ENCODE measurements at places on chromosomes 6 and 20. TPM values are rescaled to one million over a fixed set of nuclear protein-coding genes. Genes with fewer than 3 reads are reported as not detected.

TTK gene
- not detected for total RNA-seq

VNN1 gene
- 1.3 TPM for total RNA-seq

ESR1 gene
- total RNA-seq, result 4.9 TPM

ATXN1 gene
- 59.8 TPM for total RNA-seq

PAX1 gene
- total RNA-seq, result not detected

SRMS gene
- total RNA-seq, result not detected

PPP1R3G gene
- total RNA-seq, result 7.3 TPM

GRCh38 chr6:52588087-52588709 is 11.3 kb upstream of the TRAM2 start:
- DNase-seq, result no peak

DNA sequence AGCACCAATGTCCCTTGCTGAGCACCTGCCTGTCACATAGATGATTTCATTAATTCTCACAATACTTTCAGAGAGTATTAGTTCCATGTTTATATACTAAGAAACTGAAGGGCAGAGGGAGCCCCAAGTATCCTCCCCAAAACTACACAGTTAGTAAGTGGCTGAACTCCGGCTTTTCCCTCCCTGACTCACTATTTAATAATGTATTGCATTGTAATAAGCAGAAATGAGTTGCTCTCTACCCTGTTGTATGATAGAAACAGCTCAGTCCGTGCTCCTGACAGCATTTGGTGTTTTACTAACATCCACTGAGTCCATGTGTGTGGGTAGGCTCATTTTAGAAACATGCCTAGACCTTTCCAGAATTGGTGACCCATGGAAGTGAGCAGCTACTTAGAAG is 76.8 kb downstream of the OLIG3 start:
- no peak for DNase-seq

- DNase-seq, result no peak
Measured at GRCh38 chr20:43911066-43911465, 3.6 kb upstream of the TOX2 start.

DNA sequence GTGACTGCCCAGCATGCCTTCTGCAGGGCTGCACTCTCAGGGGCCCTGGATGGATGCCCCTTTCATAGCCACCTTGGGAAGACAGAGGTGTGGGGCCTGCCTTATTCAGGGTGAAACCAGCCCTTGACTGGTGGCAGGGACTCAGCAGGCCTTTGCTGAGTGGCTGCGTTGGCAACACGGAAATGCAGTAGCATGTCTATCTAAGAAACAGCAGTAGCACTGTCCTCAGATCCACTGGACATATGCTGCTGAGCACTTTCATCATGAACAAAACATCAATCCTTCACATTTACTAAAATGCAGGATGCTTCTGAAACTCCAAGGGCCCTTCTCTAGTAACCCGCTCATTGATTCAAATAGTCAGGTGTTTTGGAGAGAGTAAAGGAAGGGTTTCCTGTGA is 4.9 kb upstream of the TBXT start:
- DNase-seq, result no peak

DNA sequence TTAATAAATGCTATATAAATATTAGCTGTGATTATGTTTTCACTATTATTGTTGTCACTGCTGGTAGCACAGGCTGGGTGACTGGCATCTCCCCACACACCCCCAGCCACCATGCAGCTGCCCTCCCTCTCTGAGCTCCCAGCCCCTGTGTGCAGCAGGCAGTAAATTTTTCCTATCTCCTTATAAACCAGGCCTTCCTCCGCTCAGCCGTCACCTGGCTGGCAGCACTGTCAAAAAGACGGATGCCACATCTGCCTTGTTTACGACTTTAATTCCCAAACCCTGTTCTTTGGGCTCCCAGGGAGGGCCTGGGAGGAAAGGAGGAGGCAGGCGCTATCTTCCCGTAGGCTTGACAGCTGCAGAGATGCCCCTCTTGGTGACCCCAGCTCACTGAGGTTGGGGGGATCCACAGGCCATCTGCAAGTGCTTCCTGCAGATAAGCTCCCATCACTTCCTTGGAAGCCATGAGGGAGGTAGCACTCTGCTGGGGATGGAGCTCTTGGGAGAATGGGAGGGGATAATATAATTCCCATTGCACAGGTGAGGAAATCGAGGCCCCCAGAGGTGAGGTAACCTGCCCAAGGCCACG is 94.5 kb downstream of the GRM4 start:
- DNase-seq, result no peak

DNA sequence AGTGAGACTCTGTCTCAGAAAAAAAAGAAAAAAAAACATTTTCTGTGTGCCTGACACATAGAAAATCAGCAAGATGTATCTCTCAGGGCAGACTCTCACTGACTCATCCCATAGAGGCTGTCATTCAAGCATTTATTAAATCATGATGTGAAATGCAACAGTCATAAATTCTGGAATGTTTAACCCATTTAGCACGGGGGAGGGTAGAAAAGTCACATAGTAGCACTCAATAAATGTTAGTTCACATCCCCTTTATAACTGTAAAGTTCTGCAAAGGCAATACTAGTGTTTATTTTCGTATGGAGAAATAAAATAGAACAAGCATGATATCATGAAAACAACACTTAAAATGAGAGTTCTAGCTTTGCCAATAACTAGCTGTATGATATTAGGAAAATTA is 15.5 kb upstream of the CARMIL1 start:
- DNase-seq, result no peak

DNA sequence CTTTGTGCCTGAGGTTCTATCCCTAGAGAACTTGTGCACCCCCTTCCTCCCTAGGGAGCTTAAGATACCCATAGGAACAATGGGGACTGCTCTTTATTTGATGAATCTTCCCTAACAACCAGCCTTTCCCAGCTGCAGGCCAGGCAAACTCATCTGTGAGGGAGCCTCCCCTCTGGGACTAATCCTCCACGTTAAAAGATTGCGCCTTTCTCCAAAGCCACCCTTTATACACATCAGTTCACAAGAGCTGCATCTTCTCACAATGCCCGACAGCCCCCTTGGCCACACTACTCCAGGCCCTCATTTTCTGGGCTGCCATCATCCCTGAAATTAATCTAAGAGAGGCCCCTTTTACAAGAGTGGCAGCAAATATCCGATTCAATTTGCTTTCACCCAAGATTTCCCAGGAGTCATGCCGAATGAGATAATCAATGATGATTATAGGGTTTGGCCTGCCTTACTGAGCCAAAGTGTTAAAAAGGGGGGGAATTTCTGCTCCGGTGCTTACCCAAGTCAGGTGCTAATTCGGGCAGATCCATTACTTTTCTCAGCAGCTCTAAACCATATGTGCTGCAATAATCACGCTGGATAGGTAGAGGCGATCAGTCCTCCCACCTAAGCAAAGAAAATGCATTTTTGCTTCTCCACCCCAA is 336.5 kb downstream of the KIF16B start:
- DNase-seq, result no peak

DNA sequence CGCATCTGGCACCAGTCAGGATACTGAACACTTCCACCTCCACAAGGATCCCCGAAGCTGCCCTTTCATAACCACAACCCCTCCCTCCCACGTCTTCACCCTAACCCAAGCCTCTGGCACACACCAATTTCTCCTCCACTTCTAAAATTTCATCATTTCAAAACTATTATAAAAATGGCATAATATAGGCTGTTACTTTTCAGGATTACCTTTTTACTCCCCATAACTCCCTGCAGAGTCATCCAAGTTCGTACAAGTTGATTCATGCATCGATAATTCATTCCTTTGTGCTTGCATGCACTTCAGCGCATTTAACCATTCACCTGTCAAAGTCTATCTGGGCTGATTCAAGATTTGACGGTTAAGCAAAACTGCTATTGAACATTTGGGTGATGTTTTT is 30.6 kb upstream of the LY86 start:
- DNase-seq, result no peak

- DNase-seq, result no peak
Measured at GRCh38 chr6:395432-396125, 4.0 kb downstream of the IRF4 start.

- no peak for DNase-seq
Measured at GRCh38 chr20:38222923-38223742, 37.4 kb downstream of the KIAA1755 start.

- no peak for DNase-seq
Measured at GRCh38 chr6:118467181-118467580, 80.9 kb upstream of the PLN start.

DNA sequence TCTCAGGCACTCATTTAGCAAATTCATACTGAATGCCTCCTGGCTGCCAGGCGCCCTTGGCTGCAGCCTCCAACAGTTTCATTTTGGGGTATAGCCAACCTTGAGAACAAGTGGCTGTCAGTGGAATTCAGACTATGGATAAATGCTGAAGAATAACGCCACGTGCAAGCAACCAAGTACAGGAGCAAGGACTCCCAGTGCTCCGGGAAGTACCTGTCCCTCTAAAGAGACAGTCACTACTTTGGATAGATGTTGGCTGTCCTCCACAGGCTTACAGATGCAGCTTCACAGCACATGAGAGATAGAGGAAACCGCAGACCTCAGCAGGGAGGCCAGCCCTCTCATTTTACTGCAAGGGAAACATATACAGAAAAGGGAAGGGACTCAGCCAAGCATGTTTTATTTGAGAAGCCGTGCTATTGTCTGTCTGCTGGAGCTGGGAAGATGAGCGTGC is 658.2 kb downstream of the PTPRT start:
- DNase-seq, result no peak

DNA sequence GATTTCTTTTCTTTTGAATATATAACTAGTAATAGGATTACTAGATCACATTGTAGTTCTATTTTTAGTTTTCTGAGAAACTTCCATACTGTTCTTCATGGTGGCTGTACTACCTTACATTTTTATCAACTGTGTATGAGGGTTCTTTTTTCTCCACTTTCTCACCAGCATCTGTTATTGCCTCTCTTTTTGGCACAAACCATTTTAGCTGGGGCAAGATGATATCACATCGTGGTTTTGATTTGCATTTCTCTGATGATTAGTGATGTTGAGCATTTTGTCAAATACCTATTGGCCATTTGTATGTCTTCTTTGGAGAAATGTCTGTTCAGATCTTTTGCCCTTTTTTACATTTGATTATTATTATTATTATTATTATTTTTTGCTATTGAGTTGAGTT is 86.1 kb upstream of the TCF21 start:
- no peak for DNase-seq

DNA sequence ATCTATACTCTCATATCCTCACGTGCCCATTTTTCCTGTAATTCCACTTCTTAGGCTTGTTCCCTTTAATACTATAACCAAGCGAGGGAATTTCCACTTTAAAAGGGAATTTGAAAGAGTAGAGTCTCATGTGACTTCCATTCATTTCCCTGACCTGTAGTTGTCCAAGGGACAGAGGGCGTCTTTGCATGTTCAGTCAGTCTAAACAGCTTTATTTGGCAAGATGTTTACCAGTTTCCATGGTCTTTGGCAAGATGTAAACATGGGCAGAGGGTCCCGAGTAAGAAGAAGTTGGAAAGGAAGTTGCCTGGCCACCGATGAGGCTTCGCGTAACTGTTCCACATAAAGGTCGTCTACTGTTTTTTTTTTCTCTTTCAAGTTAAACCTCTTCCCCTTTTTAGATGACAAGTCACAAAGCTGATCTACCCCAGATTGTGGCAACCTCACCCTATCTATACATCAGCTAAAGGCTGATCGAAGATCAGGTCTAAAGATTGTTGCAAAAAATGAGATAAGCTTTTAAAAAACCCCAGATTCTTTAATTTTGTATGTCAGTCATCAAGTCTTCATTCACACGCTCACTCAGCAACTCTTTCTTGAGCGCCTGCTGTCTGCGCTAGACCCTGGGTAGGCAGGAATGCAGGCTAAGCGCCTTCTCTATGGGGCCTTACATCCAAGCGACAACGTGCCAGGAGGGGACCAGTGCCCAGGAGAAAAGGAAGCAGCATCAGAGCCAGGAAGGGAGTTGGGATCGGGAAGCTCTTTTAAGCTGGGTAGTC is 31.7 kb upstream of the CCR6 start:
- DNase-seq, result no peak

DNA sequence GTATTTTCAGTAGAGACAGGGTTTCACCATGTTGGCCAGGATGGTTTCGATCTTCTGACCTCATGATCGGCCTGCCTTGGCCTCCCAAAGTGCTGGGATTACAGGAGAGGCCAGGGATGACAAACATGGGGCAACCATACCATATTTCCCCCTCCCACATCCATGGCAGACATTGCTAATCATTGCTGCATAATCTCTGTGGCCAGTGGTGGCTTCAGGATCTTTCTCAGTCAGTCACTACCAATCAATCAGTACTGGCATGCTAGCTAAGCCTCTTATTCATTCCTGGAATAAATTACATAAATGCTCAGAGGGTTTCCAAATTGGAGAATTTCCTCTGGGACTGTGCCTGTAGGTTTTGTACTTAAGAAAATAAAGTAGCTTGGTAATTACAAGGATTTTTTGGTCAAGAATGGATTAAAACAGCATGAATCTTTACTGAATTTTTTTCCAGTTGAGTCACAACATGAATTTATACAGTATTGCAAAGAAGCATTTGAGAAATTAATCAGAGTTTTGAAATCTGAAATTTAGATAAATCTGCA is 138.1 kb downstream of the FNDC1 start:
- DNase-seq, result no peak

DNA sequence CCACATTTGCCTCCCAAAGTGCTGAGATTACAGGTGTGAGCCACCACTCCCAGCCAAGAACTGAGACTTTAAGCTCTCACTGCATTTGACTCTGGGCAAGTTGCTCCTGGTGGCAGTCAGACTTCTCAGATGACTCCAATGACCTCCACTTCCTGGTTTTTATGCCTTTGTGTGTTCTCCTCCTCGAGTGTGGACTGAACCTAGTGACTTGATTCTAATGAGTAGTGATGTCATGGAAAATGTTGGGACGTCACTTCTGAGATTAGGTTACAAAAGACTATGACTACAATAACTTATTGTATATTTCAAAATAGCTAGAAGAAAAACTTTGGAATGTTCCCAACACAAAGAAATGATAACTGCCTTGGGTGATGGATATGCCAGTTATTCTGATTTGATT is 12.0 kb downstream of the SPINT3 start:
- DNase-seq, result no peak

GRCh38 chr6:91580635-91581034 is 993.8 kb upstream of the MAP3K7 start:
- no peak for DNase-seq

DNA sequence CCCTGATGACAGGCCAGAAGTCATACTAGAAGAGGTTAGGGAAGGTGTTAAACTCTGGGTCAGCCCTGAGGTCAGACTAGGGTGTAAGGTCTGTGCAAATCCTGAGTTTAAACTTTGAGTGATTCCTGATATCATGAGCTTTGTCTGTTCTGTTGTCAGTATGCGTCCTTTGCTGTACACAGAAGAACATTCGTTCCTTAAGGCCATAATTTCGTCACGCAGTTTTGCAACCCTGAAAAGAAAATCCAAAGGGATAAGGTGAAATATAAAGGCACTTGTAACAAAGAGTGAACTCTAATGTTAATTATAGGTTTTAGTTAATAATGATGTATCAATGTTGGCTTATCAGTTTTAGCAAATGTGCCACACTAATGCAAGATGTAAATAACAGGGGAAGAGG is 2.3 kb downstream of the DST start:
- DNase-seq, result no peak

DNA sequence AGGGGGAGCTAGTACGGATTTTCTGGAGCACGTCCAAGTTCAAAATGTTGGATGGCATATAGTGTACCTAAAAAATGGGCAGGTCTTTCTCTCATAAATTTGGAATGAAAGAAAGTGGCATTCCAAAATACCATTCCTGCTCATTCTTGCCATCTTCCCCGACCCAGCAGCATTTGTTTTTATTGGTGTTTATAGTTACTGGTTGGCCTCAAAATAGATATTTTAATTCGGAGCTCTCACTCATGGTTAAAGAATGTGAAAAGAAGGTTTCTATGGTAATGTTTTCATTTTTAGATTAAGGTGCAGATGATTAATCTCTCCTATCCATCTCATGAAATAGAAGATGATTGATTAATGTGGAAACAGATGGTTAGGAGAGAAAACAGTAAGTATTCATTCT is 204.5 kb downstream of the HIVEP2 start:
- no peak for DNase-seq
